ENCODE measurements at places on chromosomes 3 and 15. TPM values are rescaled to one million over a fixed set of nuclear protein-coding genes. Genes with fewer than 3 reads are reported as not detected.

Gene IQCH
- 4.8 TPM for total RNA-seq

Gene HRG
- total RNA-seq = not detected

Gene CCRL2
- total RNA-seq = 0.16 TPM

Gene COL8A1
- 18.3 TPM for total RNA-seq

Gene GALK2
- total RNA-seq = 86.6 TPM

Gene TMEM158
- total RNA-seq = 19.7 TPM

Gene GOLGA6A
- total RNA-seq = under 0.01 TPM

Gene RETNLB
- not detected for total RNA-seq

Gene IL20RB
- 2.3 TPM for total RNA-seq

Gene SORD
- 4.6 TPM for total RNA-seq

Gene FMN1
- total RNA-seq = 26.4 TPM

Gene LRRC2
- total RNA-seq = under 0.01 TPM

Gene MST1R
- total RNA-seq = 0.86 TPM

Gene CACNA2D3
- not detected for total RNA-seq

Gene DPPA2
- total RNA-seq = not detected

Gene COL6A5
- not detected for total RNA-seq

Gene CACNA2D2
- total RNA-seq = 0.16 TPM

Gene GOLGA6D
- total RNA-seq = under 0.01 TPM
